ENCODE measurements at places on chromosomes 16 and 17.

GRCh38 chr17:40936437-40936971, 942 bp downstream of the KRT23 start:
- DNase-seq: no peak

- DNase-seq: no peak
Observed at GRCh38 chr16:85141491-85142128, 29.3 kb upstream of the CIBAR2 start.

DNA sequence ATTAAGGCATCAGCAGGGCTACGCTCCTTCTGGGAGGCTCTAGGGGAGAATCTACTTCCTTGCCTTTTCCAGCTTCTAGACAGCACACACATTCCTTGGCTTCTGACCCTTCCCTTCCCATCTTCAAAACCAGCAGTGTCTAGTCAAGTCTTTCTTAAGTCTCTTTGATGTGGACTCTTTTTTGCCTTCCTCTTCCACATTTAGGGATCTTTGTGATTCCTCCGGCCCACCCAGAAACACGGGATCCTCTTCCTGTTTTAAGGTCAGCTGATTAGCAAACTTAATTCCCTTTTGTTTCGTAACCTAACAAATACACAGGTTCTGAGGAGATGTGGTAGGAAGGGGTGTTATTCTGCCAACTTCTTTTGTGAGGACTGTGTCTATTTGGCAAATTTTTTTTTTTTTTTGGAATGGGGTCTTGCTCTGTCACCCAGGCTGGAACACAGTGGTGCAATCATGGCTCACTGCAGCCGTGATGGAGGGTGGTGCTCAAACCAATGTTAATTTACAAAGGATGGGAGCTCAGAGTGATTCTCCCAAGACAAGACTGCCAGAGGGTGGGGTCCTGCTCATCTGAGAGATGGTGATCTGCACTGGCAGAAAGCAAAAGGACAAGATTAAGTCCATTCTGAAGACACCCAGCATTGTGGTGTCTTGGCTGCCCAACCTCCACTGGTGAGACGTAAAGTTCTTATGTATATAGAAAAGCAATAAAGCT, 14.7 kb downstream of the KNOP1 start:
- no peak for DNase-seq

GRCh38 chr16:54034684-54035083, 251.9 kb downstream of the IRX3 start:
- no peak for DNase-seq

- DNase-seq: no peak
Observed at GRCh38 chr16:19664166-19664565, 53.9 kb downstream of the KNOP1 start.

All from NCI-H1105 treated with DMSO at 0.1 percent for 48 hours (cell line).